ENCODE measurements at places on chromosomes 2 and 18. TPM values are rescaled to one million over a fixed set of nuclear protein-coding genes. Genes with fewer than 3 reads are reported as not detected.

The EFEMP1 gene
- 43.3 TPM for total RNA-seq

The DOK6 gene
- not detected for total RNA-seq

The OSBPL1A gene
- total RNA-seq: 15.1 TPM

The EGR4 gene
- total RNA-seq: 0.31 TPM
